ENCODE measurements at places on chromosomes 16 and 17.

DNA sequence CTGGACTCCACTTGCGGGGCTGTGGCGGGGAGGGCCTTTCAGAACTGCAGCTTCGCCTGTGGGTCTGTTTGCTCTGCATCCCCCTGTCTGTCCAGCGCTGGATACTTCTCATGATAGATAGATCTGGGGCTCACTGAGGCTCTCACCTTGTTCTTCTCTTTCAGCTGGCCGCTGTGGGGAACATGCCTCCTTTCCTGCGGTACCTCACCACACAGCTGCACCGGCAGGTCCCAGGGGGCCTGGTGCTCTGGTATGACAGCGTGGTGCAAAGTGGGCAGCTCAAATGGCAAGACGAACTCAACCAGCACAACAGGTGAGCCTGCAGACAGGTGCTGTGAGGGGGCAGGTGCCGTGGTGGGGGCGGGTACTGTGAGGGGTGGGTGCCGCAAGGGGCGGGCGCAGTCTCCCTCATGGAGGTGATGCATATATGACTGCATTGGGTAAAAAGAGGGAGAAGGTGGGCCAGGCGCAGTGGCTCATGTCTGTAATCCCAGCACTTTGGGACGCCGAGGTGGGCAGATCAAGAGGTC is 6.2 kb downstream of the ENGASE start:
- no peak for DNase-seq

DNA sequence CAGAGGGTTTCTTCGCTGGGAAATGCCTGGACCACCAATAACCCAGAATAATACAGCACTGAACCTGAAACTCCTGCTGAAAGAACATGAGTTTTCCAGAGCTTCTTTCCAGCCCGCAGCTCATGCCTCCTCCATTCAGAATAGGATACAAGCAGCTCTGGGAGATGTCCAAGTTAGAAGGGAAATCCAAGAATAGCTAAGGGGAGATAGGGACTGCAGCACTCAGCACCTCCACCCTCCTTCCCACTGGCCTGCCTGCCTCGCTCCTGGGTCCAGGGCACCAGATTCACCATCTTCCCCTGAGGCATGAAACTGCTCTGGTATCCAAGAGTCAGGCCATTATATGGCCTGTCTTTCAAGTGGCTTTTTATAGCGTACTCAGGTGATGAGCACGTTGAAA is 4.1 kb downstream of the KRT31 start:
- DNase-seq = no peak

DNA sequence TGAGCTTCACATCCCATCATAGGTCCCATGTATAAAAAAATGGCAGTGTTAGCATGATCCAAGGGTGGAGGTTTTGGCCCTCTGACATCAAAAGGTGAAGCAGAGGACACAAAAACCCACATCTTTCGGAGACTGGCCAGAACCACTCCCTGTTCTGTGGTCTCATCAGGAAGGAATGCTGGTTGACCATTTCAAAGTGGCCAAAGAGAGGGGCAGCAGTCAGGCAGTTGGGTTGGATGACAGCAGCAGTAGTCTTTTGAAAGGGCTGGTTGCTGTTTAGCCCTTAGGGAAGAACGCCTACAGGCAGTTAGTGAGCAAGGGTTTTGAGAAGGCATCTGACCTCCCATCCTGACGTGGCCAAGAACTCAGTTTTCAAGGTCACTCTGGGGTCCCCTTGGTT is 40.5 kb downstream of the LCMT1 start:
- DNase-seq = no peak

GRCh38 chr16:81006211-81006812 is 373 bp downstream of the CMC2 start:
- DNase-seq = peak; percentile 73
